ENCODE measurements at places on chromosomes 12 and 14. TPM values are rescaled to one million over a fixed set of nuclear protein-coding genes. Genes with fewer than 3 reads are reported as not detected.

The LPAR5 gene
- 3.8 TPM for total RNA-seq

- DNase-seq, result no peak
Observed at GRCh38 chr14:101186992-101187815, 283.7 kb upstream of the RTL1 start.

The GYS2 gene
- total RNA-seq, result not detected

The CLEC7A gene
- 0.07 TPM for total RNA-seq

DNA sequence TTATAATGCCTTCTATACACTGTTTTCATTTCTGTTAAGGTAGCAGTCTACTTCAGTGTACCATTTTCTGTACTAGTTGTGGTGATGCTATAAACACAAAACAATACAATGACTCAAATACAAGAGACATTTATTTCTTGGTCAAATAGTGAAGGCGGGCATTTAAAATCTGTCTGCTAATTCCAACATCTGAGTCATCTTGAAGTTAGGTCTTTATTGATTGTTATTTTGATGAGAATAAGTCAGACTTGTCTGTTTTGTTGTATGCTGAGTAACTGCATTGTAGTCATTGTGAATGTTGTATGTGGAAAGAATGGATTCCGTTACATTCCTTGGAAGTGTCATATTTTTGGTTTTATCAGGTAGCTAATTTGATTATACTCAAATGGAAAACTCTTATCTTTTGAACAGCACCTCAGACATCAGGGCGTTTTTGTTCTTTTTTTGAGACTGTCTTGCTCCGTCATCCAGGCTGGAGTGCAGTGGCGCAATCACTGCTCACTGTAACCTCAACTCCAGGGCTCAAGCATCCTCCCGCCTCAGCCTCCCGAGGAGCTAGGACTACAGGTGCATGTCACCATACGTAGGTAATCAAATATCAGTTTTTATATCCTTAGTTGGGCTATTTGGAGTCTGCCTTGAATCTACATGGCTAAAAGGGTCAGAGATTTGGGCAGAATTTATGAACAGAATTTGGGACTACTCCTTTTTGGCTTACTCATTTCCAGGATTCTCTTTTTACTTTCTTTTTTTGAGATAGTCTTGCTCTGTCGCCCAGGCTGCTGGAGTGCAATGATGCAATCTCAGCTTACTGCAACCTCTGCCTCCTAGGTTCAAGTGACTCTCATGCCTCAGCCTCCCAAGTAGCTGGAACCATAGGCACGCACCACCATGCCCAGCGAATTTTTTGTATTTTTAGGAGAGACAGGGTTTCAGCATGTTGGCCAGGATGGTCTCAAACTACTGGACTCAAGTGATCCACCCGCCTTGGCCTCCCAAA lies 56.8 kb downstream of the PAPLN start:
- no peak for DNase-seq

The ANKS1B gene
- not detected for total RNA-seq

- no peak for DNase-seq
Observed at GRCh38 chr12:130236446-130236845, 74.2 kb downstream of the FZD10 start.

The SDR39U1 gene
- 44.8 TPM for total RNA-seq

The TMCC3 gene
- total RNA-seq, result 22.8 TPM

- peak; percentile 99 for DNase-seq
Observed at GRCh38 chr14:68137704-68138619, 318.4 kb downstream of the RAD51B start.

The ST8SIA1 gene
- 0.14 TPM for total RNA-seq

The DBX2 gene
- not detected for total RNA-seq

DNA sequence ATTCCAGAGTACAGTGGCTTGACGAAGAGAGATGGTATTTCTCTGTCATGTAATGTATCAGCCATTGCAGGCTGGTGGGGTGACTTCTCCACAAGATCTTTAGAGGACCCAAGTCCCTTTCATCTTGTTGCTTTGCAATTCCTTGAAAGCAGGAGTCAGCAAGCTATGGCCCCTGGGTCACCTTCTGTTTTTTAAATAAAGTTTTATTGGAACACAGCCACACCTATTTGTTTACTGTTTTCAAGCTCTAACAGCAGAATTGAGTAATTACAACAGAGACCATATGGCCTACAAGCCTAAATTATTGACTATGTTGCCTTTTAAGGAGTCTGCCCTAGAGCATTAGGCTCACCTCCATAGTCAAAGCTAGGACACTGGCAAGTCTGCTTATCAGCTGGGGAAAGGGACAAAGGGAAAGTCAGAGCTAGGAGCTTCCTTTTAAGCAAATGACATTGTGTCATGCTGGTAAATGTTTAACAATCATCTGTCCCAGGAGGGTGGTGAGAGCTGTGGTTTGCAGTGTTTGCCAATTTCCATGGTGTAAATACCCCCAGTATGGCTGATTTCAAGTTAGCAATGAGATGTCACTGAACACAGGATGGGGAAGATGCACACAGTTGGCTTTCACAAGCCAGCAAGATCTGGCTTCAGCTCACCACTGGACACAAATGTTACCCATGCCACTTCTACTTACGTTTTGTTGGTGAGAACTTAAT lies 87.7 kb upstream of the PWP1 start:
- no peak for DNase-seq

- no peak for DNase-seq
Observed at GRCh38 chr12:3216097-3216496, 138.9 kb downstream of the TSPAN9 start.

DNA sequence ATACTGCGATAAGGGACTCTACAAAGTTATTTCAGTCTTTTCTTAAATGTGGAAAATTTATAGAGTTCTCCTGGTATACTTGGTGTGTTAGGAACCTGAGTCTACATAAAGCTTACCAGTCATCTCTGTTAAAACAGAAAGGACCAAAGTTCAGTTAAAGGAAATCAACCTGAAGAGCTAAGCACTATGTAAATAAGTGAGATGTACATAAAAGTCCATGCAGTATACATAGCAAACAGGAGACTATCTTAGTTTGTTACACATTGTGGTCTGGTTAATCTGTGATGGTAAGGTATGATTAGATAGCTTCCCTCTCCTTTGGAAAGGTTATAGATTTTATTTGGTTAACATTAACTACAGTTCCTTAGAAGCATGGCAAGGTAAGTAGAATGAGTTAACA lies 75.9 kb downstream of the ATP2B1 start:
- DNase-seq, result no peak

DNA sequence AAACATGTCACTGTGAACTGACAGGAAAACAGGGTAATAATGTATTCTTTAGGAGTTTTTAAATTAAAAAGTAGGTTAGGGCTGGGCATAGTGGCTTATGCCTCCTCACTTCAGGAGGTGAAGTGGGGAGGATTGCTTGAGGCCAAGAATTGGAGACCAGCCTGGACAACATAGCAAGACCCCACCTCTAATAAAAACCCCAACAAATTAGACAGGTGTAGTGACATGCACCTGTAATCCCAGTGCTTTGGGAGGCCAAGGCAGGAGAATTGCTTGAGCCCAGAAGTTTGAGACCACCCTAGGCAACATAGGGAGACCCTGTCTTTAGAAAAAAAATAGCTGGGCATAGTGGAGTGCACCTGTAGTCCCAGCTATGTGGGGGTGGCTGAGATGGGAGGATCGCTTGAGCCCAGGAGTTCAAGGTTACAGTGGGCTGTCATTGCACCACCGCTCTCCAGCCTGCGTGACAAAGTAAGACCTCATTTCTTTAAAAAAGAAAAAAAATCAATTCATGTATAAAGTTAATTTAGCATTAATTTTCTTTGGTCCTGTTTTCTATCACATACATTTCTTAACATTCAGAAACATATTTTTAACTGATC lies 20.4 kb downstream of the FBXO34 start:
- DNase-seq, result no peak

GRCh38 chr12:52119398-52120254 lies 40.1 kb downstream of the SMIM41 start:
- DNase-seq, result no peak

DNA sequence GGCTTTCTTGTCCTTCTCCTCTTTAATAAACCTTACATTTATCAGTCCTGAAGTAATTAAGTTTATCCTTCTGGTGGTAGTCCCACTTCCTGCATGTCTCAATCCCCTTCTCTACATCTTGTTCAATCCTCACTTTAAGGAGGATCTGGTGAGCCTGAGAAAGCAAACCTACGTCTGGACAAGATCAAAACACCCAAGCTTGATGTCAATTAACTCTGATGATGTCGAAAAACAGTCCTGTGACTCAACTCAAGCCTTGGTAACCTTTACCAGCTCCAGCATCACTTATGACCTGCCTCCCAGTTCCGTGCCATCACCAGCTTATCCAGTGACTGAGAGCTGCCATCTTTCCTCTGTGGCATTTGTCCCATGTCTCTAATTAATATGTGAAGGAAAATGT lies 79.3 kb downstream of the ZFC3H1 start:
- no peak for DNase-seq

GRCh38 chr12:131379738-131380137 lies 331.2 kb upstream of the SFSWAP start:
- DNase-seq, result no peak

The COX8C gene
- total RNA-seq, result not detected

GRCh38 chr12:103523771-103524170 lies 28.0 kb upstream of the C12orf42 start:
- DNase-seq, result no peak

The OLR1 gene
- not detected for total RNA-seq

DNA sequence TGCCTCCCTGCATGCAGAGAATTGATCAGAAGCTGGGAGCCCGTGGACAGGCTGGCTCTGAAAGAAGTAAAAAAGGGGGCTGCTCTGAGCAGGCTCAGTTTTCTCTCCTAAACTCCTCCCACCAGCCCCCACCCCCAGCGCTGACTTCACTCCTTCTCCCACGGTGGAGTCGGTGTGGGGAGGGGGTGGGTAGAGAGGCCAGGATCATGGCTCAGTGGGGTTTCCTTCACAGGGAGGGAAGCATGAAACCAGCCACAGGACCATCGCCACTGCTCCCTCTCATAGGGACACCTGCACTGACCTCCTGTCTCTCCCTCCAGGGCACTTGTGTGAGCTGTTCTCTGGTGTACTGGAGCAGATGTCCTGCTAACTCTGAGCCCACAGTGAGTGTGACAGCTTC lies 78.9 kb downstream of the STAB2 start:
- no peak for DNase-seq

DNA sequence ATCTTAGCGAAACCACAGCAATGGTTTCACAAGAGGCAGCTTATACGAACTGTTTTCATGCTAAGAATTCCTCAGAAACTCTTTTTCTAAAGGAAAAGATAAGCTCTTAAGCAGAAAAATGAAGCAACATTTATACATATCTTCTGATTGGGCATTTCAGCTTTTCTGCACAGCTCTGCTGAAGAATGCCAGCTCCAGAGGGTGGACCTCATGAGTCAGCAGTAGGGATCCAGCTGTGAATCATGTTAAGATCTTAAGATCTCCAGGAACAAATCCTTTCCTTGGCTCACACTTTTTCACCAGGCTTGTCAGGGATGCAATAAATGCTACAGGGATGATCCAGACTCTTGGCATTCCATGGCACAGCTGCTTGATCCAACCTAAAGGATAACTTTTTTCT lies 477.1 kb upstream of the CCDC196 start:
- DNase-seq, result peak; percentile 28

DNA sequence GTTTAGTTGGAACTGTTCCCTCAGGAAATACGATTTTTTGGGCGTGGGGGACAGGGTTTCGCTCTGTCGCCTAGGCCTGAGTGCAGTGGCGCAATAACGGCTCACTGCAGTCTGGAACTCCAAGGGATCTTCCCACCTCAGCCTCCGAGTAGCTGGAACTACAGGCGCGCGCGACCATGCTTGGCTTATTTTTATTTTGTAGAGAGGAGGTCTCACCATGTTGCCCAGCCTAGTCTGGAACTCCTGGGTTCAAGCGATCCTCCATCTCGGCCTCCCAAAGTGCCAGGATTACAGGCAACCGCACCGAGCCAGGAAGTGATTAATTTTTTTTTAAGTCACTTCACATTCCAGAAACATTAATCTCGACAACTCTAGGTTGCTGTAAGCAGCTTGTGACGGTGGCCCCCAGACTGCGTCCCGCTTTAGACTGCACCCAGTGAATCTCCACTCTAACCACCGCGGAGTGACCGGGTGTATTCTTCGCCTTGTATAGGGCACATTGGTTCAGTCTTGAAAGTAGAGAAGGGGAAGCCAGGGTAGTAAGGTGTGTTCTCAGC lies 830 bp upstream of the MIS18BP1 start:
- no peak for DNase-seq

The B4GALNT1 gene
- 0.48 TPM for total RNA-seq

The SRGAP1 gene
- total RNA-seq, result 28.9 TPM

The PKP2 gene
- total RNA-seq, result 19.6 TPM

DNA sequence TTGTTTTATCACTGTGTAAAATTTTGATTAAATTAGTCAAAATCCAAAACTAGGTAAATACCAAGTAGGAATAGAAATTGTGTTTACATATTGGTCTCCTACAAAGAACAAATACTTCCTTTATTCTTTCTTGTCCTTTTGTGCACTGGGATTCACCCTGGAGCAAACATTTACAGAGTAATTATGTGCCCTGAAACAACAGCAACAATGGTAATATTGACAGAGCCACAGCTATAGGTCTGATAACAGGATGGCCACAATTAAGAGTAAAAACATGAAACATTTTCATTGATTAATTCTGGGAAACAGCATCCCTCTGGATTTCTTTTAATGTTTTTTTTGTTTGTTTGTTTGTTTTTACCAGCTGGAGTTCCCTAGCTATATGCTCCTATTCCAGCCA lies 61.2 kb downstream of the SLC38A6 start:
- no peak for DNase-seq

The RNF212B gene
- not detected for total RNA-seq

The DGLUCY gene
- total RNA-seq, result 38.1 TPM

DNA sequence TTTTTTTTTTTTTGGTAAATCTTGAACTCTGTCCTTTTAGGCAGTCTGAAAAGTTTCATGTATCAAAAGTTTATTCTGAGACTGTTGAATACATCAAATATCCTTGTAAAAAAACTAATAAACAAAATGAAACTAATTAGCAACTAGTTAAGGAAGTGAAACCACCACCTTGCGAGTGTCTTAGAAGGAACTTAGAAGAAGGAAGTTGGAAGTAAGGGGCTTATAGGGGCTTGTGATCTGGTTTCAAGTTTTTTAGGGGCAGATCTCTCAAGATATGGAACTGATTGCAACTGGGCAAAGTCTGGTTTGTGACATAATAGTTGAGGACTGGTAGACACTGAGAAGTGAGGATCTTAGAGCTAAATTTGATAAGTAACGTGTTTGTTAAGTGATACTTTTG lies 748.8 kb downstream of the C12orf50 start:
- DNase-seq, result no peak

DNA sequence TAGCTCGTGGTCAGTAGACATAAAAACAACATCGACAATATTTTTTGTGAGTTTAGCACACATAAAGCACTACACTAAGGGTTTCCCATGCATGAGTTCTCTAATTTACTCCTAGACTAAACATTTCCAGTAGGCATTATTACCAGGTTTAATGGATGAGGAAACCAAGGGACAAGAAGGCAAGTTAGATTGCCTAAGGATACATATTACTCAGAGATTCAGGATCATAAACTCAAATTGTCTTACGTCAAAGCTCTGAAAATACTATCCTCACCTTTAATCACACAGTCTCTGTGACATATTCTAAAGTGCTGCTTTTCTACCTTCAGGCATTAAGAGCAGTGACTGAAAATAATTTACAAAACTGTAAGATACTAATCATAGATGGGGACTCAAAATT lies 655.3 kb downstream of the SLC16A7 start:
- no peak for DNase-seq

All from kidney epithelial cell (primary cell).